Caudate nucleus (tissue), 63 donors: ENCODE measurements at places on chromosomes 4 and X.

DNA sequence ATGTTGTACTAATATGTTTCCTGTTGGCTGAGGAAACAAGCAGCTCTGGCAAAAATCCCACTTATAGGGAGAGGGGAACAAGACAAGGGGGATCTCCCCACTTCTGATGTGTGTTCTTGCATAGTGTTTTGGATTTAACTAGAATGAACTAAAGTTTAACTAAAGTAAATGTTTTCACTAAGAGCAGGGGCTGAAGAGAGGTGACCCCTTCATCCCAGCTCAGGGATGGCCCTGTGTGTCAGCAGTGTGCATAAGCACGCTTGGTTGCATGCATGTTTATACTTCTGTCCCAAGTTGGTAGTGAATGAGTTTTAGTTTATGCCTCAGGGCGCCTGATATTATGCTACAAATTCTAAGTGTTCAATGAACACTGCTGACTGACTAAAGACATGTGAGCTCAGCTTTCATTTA is 169.4 kb downstream of the MGST2 start:
- DNase-seq: no peak

DNA sequence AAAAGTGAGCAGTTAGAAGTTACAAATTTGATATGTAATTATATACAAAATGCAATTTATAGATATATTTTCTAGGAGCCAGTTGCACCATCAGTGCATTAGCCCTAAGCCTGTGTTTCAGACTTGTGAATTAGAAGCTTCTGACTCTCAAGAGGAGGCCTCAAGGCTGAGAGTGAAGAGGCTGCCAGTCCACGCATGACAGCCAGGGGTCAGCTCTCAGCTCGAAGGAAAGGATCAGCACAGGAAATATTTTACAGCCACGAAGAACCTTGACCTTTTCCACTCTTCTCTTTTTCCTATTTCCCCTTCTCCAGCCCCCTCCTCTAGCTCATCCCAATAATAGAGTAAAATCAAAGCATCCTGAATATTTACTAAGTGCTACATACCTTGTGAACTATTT is 642.4 kb downstream of the TRIML1 start:
- no peak for DNase-seq

DNA sequence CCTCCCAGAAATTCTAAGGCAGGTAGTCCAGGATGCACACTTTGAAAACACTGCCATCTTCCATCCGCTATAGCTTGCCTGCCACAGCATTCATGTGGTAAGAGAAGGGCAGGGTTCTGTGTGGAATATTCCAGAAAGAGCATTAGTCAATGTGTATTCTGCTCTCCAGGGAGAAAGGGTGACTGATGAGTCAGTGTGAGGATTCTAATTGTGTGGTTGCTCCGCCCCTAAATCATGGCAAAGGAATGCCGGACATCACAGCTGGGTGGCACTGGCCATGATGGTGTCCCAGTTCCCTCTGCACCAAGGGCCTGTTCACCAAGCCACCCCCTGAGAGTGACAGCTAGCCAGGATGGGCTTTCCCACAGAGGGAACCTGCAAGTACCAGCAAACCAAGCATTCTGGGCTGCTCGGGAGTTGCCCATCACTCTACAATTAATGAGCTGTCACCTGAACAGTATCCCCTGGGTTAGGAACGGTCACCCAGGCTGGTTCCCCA is 9.5 kb downstream of the IDS start:
- DNase-seq: no peak

DNA sequence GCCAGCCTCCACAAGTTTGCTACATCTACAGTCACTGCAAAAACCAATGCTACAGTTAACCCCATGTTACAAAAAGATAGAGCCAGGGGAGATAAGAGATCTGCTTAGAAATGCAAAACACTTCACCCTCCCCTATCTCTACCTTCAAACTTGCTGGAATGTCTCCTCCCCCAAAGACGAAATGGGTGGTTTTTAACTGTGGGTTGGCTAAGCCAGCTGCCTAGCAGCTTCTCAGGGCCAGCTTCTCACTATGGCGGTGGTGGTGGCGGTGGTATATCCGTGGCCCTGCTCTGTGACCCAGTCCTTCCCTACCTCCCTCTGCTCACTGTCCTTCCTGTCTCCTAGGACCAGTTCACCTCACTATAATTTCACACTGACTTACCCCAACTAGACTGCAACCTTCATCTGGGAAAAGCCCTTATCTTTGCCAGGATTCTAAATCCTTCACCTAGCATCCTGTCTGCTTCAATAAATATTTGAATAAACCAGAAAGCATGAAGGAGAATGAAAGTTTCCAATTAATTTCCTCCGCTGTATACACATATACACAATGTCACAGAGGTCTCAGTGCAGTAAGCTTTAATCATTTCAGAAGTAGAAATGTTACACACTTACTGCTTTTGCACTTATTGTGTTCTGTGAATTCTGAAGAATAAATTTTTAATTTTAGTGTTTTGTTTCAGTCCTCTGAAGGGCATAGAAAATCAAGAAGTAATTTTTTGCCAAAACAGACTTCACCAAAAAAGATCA is 46.3 kb downstream of the SH3KBP1 start:
- no peak for DNase-seq

GRCh38 chr4:127730142-127730913 is at the start of gene SLC25A31:
TSS of gene SLC25A31 (plus strand) at chr4:127730400. CDS start at chr4:127730546, 146 bp downstream.
- DNase-seq: no peak

GRCh38 chrX:99973572-99974226 is 436.4 kb downstream of the PCDH19 start:
- DNase-seq: no peak
